ENCODE measurements at places on chromosomes 13 and 19.

DNA sequence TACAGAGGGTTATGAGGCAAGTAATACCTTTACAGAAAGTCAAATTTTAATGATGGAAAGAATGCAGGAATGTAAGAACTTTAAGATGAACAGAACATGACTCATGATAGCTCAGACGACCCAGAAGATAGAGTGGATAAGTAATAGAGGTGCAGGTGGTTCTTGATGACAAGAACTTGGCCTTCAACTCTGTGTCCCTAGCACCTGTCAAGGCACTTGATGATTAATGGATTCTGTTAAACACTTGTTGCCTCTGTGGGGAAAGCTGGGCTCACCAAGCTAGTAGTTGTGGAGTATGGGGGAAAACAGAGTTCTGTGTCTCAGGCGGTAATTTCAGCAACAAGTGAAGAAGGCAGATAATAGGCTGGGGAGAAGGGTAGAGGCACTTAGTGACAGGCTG lies 306.2 kb downstream of the ATP8A2 start:
- H3K4me3 ChIP-seq = no peak overlapping the region
- H3K36me3 ChIP-seq = no peaks in the 10 kb centered on the region
- no peaks in the 10 kb centered on the region for H3K4me1 ChIP-seq
- H3K27ac ChIP-seq = no peak overlapping the region
- peaks cover 7% of the 10 kb centered on the region for H3K27me3 ChIP-seq
- DNase-seq = no peak

DNA sequence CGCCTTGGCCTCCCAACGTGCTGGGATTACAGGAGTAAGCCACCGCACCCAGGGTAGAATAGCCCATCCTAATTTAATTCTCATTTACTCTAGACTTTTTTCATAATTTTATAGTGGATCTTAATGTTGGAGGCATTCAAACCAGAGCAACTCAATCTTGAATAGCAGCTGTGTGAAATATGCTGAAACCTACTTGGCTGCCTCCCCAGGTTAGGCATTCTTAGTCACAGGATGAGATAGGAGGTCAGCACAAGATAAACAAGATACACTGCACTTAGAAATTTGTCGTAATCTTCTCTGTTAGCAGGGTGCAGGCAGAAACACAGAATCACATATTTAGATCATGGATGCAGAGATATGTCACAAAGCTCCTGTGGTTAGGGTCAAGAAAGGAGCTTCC lies 2.7 kb upstream of the ZNF43 start:
- no peaks in the 10 kb centered on the region for H3K27me3 ChIP-seq
- peaks cover 30% of the 10 kb centered on the region for H3K36me3 ChIP-seq
- H3K27ac ChIP-seq = no peak overlapping the region
- peaks cover 16% of the 10 kb centered on the region for H3K4me1 ChIP-seq

DNA sequence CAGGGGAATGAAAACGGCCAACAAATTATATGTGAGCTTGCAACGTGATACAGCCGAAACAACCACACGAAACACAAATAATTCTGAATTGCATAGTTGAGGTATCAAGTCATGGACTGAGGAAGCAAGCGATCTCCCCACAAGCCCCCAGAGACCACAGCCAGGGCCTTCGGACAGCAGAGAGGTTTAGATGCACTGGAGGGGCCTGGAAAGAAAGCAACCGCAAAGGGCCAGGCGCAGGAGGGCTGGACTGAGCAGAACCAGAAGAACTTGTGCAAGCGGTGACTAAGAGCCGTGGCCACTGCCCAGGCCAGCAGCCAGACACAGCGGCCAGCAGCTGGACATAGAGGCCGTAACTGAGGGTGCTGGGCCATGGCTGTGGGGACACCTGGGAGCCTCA lies 131.4 kb downstream of the TNFRSF19 start:
- H3K4me1 ChIP-seq = peaks cover under 1% of the 10 kb centered on the region
- H3K27me3 ChIP-seq = peaks cover 45% of the 10 kb centered on the region
- DNase-seq = no peak
- H3K36me3 ChIP-seq = no peaks in the 10 kb centered on the region
- H3K27ac ChIP-seq = no peak overlapping the region

DNA sequence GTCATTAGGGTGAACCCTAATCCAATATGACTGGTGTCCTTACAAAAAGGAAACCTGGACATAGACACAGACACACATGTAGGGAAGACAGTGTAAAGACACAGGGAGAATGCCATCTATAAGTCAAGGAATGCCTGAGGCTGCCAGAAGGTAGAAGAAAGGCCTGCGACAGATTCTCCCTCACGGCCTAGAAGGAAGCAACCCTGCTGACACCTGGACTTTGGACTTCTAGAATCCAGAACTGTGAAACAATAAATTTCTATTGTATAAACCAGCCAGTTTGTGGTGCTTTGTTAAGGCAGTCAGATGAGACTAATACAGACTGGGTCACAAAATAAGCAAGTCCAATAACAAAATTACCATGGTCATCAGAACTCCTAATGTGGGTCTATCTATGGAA lies 120.4 kb downstream of the ENOX1 start:
- DNase-seq = no peak
- H3K4me1 ChIP-seq = peaks cover 3% of the 10 kb centered on the region
- H3K27me3 ChIP-seq = peaks cover 6% of the 10 kb centered on the region
- no peaks in the 10 kb centered on the region for H3K36me3 ChIP-seq
- no peak overlapping the region for H3K4me3 ChIP-seq
- H3K27ac ChIP-seq = no peak overlapping the region

DNA sequence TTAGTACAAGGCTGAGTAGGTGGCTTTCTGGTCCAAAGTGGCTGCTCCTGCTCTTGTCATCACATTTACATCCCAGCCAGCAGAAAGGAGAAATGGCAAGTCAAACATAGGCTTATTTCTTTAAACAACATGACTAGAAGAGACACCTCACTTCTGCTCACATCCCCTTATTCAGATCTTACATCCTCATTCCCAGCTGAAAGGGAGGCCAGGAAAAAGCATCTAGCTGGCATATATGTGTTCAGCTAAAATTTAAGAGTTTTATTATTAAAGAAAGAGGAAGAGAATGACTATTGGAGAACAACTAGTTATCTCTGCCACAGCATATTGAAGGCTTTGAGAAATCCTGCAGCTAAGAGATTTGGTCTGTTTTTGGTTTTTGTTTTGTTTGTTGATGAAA lies 34.1 kb downstream of the RGCC start:
- no peak overlapping the region for H3K4me3 ChIP-seq
- no peaks in the 10 kb centered on the region for H3K27me3 ChIP-seq
- DNase-seq = no peak
- H3K27ac ChIP-seq = peak overlapping the region; percentile 92
- H3K4me1 ChIP-seq = peaks cover 37% of the 10 kb centered on the region
- peaks cover 8% of the 10 kb centered on the region for H3K36me3 ChIP-seq

DNA sequence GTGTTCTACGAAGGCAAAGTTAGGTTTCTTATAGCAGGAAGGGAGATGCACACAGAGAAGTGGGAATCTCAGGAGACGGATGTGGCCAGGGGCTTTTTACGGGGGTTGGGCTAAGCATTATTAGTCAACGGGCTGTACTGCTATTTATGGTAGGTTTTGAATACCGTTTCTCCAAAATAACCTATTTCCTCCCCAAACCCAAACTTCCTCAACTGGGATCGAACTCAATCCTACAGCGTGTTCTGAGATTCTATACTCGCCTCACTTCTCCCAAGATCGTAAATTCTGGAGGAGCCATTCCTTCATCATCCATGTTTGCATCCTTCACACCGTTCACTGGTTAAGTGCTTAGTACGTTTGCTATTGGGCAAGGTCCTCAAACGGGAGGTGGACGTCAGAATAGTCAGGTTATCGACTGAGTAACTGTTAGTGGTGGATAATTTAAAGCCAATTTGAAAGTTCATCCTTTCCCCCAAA lies 1.2 kb upstream of the TRIM13 start:
- H3K4me1 ChIP-seq = peaks cover 14% of the 10 kb centered on the region
- H3K36me3 ChIP-seq = peaks cover 17% of the 10 kb centered on the region
- no peak overlapping the region for H3K27ac ChIP-seq
- H3K27me3 ChIP-seq = no peaks in the 10 kb centered on the region
- no peak for DNase-seq

DNA sequence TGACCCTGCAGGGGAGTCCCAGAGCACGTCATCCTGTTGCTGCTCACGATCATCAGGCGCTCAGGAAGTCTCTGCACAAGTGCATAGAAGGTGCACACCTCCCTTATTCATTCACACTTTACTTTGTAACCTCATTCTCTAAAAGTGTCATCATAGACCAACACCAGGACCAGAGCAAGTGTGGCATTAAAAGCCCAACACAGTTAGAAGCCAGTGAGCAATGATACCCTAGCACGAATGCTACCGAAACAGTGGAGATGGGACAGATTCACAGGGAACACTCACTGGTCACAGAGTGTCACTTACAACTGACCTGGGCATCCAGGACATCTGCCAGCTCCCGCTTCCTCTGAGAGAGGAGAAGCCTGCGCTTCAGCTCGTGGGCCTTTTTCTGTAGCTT lies 17.0 kb downstream of the HAUS8 start:
- H3K27me3 ChIP-seq = no peaks in the 10 kb centered on the region
- H3K36me3 ChIP-seq = peaks cover 18% of the 10 kb centered on the region
- no peaks in the 10 kb centered on the region for H3K4me1 ChIP-seq
- H3K27ac ChIP-seq = no peak overlapping the region
- no peak overlapping the region for H3K4me3 ChIP-seq

DNA sequence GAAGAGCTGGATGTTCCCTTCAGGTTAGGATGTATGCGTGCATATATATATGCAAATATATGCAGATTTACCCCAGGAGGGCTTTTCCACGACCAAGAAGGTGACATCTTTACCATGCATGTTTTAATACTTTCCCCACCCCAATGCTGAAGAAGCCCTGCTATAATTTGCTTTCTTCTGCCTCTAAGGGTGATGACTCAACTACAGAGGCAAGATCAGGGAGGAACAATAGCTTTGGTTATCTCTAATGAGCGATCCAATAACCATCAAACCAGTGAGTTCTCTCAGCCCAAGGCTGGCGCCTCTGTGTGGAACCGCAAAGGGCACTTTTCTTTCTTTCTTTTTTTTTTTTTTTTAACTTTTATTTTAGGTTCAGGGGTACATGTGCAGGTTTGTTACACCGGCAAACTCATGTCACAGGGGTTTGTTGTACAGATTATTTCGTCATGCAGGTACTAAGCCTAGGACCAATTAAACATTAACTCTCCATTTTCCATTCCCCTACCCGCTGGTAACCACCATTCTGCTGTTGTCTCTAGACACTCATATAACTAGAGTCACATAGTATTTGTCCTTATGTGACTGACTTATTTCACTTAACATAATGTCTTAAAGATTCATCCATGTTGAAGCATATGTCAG lies 25.7 kb upstream of the UBE2L5 start:
- DNase-seq = no peak
- no peaks in the 10 kb centered on the region for H3K36me3 ChIP-seq
- H3K4me1 ChIP-seq = peaks cover 21% of the 10 kb centered on the region
- peak overlapping the region; percentile 85 for H3K4me3 ChIP-seq

GRCh38 chr19:7740682-7741054 lies 6.7 kb downstream of the CD209 start:
- H3K4me3 ChIP-seq = no peak overlapping the region
- peaks cover 41% of the 10 kb centered on the region for H3K27me3 ChIP-seq

- peaks cover 35% of the 10 kb centered on the region for H3K36me3 ChIP-seq
- H3K4me1 ChIP-seq = peaks cover 39% of the 10 kb centered on the region
- no peak overlapping the region for H3K27ac ChIP-seq
- H3K4me3 ChIP-seq = peak overlapping the region; percentile 30
- no peak for DNase-seq
- H3K27me3 ChIP-seq = no peaks in the 10 kb centered on the region
Measured at GRCh38 chr13:40999416-40999815, 19.7 kb downstream of the ELF1 start.

GRCh38 chr13:114020750-114021463 lies 47.0 kb upstream of the C13orf46 start:
- H3K27ac ChIP-seq = peak overlapping the region; percentile 26
- H3K27me3 ChIP-seq = no peaks in the 10 kb centered on the region
- peaks cover 48% of the 10 kb centered on the region for H3K36me3 ChIP-seq
- H3K4me1 ChIP-seq = peaks cover 4% of the 10 kb centered on the region
- DNase-seq = no peak
- H3K4me3 ChIP-seq = no peak overlapping the region

DNA sequence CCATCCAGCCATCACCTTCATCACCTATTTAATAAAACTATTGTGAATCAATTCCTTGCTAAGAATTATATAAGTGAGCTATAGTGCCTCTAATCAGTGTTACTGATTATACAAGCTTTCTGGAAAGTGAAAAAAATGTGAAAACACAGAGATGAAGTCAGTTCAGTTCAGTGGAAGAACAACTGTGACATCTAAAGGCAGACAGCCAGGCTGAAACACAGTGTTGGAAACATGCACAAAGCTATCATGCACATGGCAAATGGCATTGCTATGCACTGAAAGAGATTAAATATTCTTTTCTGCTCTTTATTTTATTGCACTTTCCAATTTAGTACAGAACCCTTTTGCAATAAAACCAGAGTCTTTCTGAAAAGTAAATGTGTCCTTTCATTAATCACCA lies 294.0 kb downstream of the RBM26 start:
- no peak for DNase-seq
- H3K36me3 ChIP-seq = no peaks in the 10 kb centered on the region
- no peak overlapping the region for H3K4me3 ChIP-seq
- H3K27ac ChIP-seq = no peak overlapping the region
- H3K4me1 ChIP-seq = no peaks in the 10 kb centered on the region

- no peaks in the 10 kb centered on the region for H3K4me1 ChIP-seq
- DNase-seq = no peak
- H3K27ac ChIP-seq = no peak overlapping the region
- H3K36me3 ChIP-seq = no peaks in the 10 kb centered on the region
- peaks cover 5% of the 10 kb centered on the region for H3K27me3 ChIP-seq
Measured at GRCh38 chr13:31918707-31919106, 112.9 kb upstream of the FRY start.

DNA sequence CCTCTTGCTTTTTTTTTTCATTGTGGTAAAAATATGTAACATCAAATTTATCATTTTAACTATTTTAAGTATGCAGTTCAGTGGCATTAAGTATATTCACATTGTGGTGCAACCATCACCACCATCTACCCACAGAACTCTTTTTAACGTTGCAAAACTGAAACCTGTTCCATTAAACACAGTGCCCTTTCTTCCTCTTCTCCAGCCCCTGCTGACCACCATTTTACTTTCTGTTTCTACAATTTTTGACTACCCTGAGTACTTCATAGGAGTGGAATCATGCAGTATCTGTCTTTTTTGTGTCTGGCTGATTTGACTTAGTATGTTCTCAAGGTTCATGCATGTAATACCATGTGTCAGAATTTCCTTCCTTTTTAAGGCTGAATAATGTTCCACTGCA lies 153.1 kb downstream of the FGF9 start:
- H3K27ac ChIP-seq = no peak overlapping the region
- DNase-seq = no peak
- peaks cover 3% of the 10 kb centered on the region for H3K4me1 ChIP-seq
- H3K36me3 ChIP-seq = no peaks in the 10 kb centered on the region

GRCh38 chr19:54473071-54473891 lies at the start of gene CDC42EP5:
CDC42EP5 (minus strand) TSS chr19:54473296; CDS start chr19:54465547, 7,749 bp downstream.
- no peak within 1 kb of the TSS for H3K4me3 ChIP-seq
- no peak within 1 kb of the TSS for H3K27ac ChIP-seq
- DNase-seq = no peak
- peaks cover 3% of the 10 kb centered on the region for H3K36me3 ChIP-seq

DNA sequence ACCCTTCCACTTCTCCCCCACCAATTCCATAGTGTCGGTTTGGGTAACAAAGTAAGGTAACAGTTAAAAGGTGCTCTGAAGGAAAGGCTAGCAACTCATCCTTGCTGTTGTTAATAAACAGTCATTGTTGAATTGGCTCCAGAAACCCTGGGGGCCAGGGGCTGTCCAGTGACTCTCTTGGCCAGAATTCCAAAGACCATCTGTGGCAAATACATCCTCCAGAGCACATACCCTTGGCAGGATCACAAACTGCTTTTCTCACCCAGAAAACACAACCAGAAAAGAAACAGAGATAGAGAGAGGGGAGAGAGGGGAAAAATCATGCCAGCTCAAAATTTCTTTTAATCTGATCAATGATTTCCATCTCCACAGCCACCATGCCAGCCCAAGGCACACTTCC lies 22.1 kb downstream of the CACNA1A start:
- H3K4me1 ChIP-seq = no peaks in the 10 kb centered on the region
- no peaks in the 10 kb centered on the region for H3K36me3 ChIP-seq
- H3K4me3 ChIP-seq = no peak overlapping the region
- no peak overlapping the region for H3K27ac ChIP-seq
- H3K27me3 ChIP-seq = peaks cover 31% of the 10 kb centered on the region

Measured in effector memory CD8-positive, alpha-beta T cell (primary cell).